ENCODE measurements at places on chromosomes 1 and 21.

- no peaks in the 10 kb centered on the region for H3K27me3 ChIP-seq
- H3K36me3 ChIP-seq = no peaks in the 10 kb centered on the region
- H3K4me1 ChIP-seq = peaks cover 24% of the 10 kb centered on the region
- no peak overlapping the region for H3K27ac ChIP-seq
- no peak for ATAC-seq
These were observed 2.8 kb upstream of the TTC22 start for GRCh38 chr1:54803761-54804470.

GRCh38 chr1:57254022-57254421 lies 169.8 kb downstream of the DAB1 start:
- ATAC-seq = no peak
- no peaks in the 10 kb centered on the region for H3K4me1 ChIP-seq
- no peaks in the 10 kb centered on the region for H3K36me3 ChIP-seq
- no peak overlapping the region for H3K27ac ChIP-seq
- H3K4me3 ChIP-seq = no peak overlapping the region

GRCh38 chr1:244289991-244290785 lies 161.5 kb downstream of the ADSS2 start:
- no peaks in the 10 kb centered on the region for H3K4me1 ChIP-seq
- no peak overlapping the region for H3K4me3 ChIP-seq
- H3K27ac ChIP-seq = no peak overlapping the region

- H3K27ac ChIP-seq = no peak overlapping the region
- no peaks in the 10 kb centered on the region for H3K36me3 ChIP-seq
- ATAC-seq = no peak
- no peak overlapping the region for H3K4me3 ChIP-seq
- no peaks in the 10 kb centered on the region for H3K4me1 ChIP-seq
- peaks cover 16% of the 10 kb centered on the region for H3K27me3 ChIP-seq
These were observed 259.3 kb upstream of the AJAP1 start for GRCh38 chr1:4395158-4395557.

GRCh38 chr1:202278751-202279150 lies 63.0 kb downstream of the UBE2T start:
- no peaks in the 10 kb centered on the region for H3K4me1 ChIP-seq
- H3K4me3 ChIP-seq = no peak overlapping the region
- peaks cover 16% of the 10 kb centered on the region for H3K27me3 ChIP-seq
- H3K27ac ChIP-seq = no peak overlapping the region
- ATAC-seq = no peak

DNA sequence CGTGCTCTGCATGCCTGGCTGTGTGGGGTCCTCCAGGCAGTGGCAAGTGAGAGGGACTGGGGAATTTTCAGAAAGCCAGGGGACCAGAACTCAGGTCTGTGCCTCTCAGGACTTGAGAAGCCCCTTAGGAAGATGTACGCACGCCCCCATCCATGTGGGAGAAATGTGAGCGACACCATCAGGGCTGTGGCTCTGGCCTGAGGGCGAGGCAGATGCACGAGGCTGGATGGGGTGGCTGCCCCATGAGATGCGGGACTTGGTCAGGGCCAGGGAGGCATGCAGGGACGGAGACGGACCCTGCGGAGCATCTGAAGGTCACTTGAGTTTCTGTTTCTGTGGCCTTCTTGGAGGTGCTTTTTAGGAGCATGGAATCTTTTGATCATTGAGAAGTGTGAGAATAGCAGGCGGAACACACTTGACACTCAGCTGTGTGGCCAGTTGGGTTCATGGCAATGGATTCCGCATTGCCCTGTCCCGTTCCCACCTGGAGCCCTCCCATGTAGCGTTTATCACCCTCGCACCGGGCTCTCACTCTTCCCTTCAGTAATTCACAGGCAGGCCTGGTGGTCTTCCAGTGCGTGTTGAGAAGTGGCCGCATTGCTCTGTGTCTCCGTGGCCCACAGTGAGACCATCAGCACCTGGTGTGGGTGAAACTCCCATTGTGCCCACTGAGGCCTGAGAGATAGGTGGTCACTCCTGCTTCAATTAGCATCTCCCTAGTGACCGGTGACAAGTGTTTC lies 30.7 kb upstream of the ACTRT2 start:
- H3K36me3 ChIP-seq = no peaks in the 10 kb centered on the region
- no peak overlapping the region for H3K27ac ChIP-seq
- H3K27me3 ChIP-seq = peaks cover 14% of the 10 kb centered on the region
- H3K4me1 ChIP-seq = no peaks in the 10 kb centered on the region

- no peak for ATAC-seq
- no peaks in the 10 kb centered on the region for H3K36me3 ChIP-seq
- H3K27ac ChIP-seq = no peak overlapping the region
These were observed 99.2 kb downstream of the ERG start for GRCh38 chr21:38399103-38399502.

GRCh38 chr1:236185687-236186086 lies 43.3 kb downstream of the GPR137B start:
- peaks cover 44% of the 10 kb centered on the region for H3K36me3 ChIP-seq
- H3K4me1 ChIP-seq = peaks cover 5% of the 10 kb centered on the region
- no peak for ATAC-seq
- H3K4me3 ChIP-seq = no peak overlapping the region
- H3K27ac ChIP-seq = no peak overlapping the region
- H3K27me3 ChIP-seq = no peaks in the 10 kb centered on the region

GRCh38 chr21:42513151-42513984 lies at the start of gene SLC37A1:
Gene SLC37A1 (plus strand): TSS chr21:42513852. CDS start chr21:42518455, 4,603 bp downstream.
- peak within 1 kb of the TSS; percentile 63 for H3K27ac ChIP-seq
- H3K36me3 ChIP-seq = peaks cover 19% of the 10 kb centered on the region
- no peaks in the 10 kb centered on the region for H3K27me3 ChIP-seq
- H3K4me3 ChIP-seq = peak within 1 kb of the TSS; percentile 92
- peaks cover 48% of the 10 kb centered on the region for H3K4me1 ChIP-seq

GRCh38 chr1:77126307-77126706 lies 92.9 kb downstream of the PIGK start:
- no peaks in the 10 kb centered on the region for H3K4me1 ChIP-seq
- no peaks in the 10 kb centered on the region for H3K27me3 ChIP-seq
- H3K4me3 ChIP-seq = no peak overlapping the region
- H3K36me3 ChIP-seq = peaks cover 10% of the 10 kb centered on the region

- peaks cover 18% of the 10 kb centered on the region for H3K4me1 ChIP-seq
- no peak for ATAC-seq
- no peak overlapping the region for H3K4me3 ChIP-seq
These were observed 19.1 kb upstream of the SRSF10 start for GRCh38 chr1:23999156-23999671.

DNA sequence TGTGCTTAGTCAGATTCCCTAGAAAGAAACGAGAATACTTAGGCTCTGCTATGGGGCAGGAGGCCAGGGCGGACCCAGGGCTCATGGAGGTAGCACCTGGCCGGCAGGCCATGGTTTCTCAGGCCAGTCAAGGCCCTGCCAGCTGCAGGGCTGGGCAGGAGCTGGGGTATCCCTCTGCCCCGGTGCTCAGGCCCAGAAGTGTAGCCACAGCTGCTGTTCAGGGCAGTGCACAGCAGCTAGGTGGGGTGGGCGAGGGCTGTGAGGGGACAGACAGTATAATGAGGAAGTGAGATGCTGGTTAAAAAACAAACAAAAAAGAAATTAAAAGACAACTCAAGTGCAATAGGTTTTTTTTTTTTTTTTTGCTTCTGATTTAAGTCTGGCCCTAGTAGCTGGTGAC lies 34.0 kb upstream of the EDN2 start:
- H3K27ac ChIP-seq = no peak overlapping the region
- H3K4me1 ChIP-seq = peaks cover 29% of the 10 kb centered on the region
- no peak overlapping the region for H3K4me3 ChIP-seq
- H3K27me3 ChIP-seq = no peaks in the 10 kb centered on the region

DNA sequence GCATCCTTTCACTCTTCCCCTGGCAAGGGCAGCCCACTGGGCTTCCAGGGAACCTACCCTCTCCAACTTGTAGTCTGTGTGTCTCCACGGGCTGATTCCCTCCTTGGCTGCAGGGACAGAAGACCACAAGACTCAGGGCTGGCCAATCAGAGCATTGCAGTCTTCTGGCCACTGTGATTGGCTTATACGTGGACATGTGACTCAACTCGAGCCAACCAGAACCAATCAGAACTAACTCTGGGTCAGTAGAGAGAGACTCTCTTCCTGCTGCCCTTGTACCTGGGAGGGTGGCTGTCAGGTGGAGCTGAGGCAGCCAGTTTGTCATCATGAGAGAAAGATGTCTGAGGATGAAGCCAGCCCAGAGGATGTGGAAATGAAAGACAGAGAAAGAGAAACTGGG lies 64.0 kb downstream of the DHRS3 start:
- ATAC-seq = no peak
- no peak overlapping the region for H3K4me3 ChIP-seq
- no peak overlapping the region for H3K27ac ChIP-seq
- no peaks in the 10 kb centered on the region for H3K4me1 ChIP-seq
- H3K36me3 ChIP-seq = no peaks in the 10 kb centered on the region

DNA sequence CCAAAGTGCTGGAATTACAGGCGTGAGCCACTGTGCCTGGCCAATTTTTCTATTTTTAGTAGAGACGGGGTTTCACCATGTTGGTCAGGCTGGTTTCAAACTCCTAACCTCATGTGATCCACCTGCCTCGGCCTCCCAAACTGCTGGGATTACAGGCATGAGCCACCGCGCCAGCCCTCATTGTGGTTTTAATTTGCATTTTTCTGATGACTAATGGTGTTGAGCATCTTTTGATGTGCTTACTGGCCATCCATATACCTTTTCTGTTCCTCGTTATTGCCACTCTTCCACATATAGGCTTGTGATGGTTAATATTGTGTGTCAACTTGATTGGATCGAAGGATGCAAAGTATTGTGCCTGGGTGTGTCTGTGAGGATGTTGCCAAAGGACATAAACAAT lies 17.4 kb upstream of the ENAH start:
- no peak overlapping the region for H3K4me3 ChIP-seq
- H3K27me3 ChIP-seq = peaks cover 9% of the 10 kb centered on the region
- H3K36me3 ChIP-seq = no peaks in the 10 kb centered on the region
- H3K27ac ChIP-seq = no peak overlapping the region

DNA sequence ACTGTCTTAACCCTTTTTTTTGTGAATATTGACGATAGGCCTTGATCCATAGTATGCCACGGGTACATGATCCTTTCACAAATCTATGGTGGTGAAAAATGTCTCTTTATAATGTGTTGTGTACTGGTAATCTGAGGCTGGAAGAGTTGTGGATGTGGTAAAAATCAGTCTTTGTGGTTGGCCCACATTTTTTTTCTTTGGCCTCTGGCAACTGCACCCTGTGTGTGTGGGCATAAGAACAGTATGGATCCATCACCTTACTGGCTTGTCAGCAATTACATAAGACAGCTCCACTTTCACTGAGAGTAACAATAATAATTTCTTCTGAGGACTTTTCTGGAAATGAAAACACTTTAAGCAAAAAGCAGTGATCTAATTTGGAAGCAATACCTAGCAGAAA lies 101.6 kb downstream of the GABPA start:
- no peaks in the 10 kb centered on the region for H3K36me3 ChIP-seq
- no peak for ATAC-seq
- no peak overlapping the region for H3K27ac ChIP-seq
- peaks cover 10% of the 10 kb centered on the region for H3K27me3 ChIP-seq

- H3K27ac ChIP-seq = no peak overlapping the region
- H3K27me3 ChIP-seq = no peaks in the 10 kb centered on the region
- no peak overlapping the region for H3K4me3 ChIP-seq
- ATAC-seq = peak; percentile 56
- H3K36me3 ChIP-seq = peaks cover 36% of the 10 kb centered on the region
- H3K4me1 ChIP-seq = peaks cover 26% of the 10 kb centered on the region
These were observed 122.2 kb downstream of the POU2F1 start for GRCh38 chr1:167342846-167343245.

GRCh38 chr1:53909946-53910345 lies 16.0 kb downstream of the DIO1 start:
- peaks cover 7% of the 10 kb centered on the region for H3K36me3 ChIP-seq
- no peak for ATAC-seq
- H3K4me3 ChIP-seq = no peak overlapping the region
- no peak overlapping the region for H3K27ac ChIP-seq

DNA sequence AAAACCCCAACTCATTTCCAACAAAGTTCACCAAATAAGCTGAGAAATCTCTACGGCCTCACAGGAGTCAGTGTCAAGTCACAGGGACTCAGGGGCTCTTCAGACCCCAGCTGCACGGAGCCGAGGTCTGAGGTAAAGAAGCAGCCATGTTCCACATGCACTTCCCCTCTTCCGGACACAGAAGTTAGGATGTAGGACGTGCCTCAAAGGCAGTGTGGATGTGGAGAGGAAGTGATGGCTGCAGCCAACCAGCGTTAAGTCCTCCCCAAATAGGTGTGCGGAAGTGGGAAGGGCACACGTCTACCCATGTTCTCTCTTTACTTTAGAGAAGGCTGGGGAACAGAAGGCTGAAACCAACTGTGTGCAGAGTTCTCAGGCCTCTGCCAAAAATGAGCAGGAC lies 14.6 kb upstream of the NCF2 start:
- no peaks in the 10 kb centered on the region for H3K27me3 ChIP-seq
- peak overlapping the region; percentile 90 for H3K27ac ChIP-seq
- peaks cover 64% of the 10 kb centered on the region for H3K4me1 ChIP-seq
- H3K36me3 ChIP-seq = no peaks in the 10 kb centered on the region
- no peak overlapping the region for H3K4me3 ChIP-seq

DNA sequence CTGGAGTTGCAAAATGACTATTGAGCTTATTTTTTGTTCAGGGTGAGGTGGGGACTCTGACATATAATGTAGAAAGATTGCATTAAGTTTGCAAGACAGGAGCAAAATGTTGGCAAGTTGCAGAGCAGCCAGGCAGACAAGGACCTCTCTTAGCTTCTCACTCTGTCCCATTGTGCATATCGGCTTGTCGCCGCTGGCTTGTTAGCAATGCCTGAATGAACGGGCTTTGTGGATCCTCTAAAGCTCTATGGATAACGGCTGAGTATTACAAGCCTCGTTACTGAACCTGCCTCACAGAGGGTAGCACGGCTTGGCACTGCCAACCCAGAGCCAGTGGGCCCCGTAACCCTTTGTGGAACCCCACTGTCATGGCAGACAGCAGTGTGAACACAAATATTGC lies 68.4 kb downstream of the TNR start:
- H3K27ac ChIP-seq = peak overlapping the region; percentile 70
- no peak overlapping the region for H3K4me3 ChIP-seq
- no peak for ATAC-seq
- H3K36me3 ChIP-seq = no peaks in the 10 kb centered on the region

GRCh38 chr1:178625695-178626094 lies 99.3 kb upstream of the RALGPS2 start:
- peaks cover 41% of the 10 kb centered on the region for H3K4me1 ChIP-seq
- peaks cover 5% of the 10 kb centered on the region for H3K36me3 ChIP-seq
- ATAC-seq = no peak
- no peaks in the 10 kb centered on the region for H3K27me3 ChIP-seq
- H3K4me3 ChIP-seq = no peak overlapping the region
- H3K27ac ChIP-seq = peak overlapping the region; percentile 29

- no peak for ATAC-seq
- H3K27me3 ChIP-seq = no peaks in the 10 kb centered on the region
- no peaks in the 10 kb centered on the region for H3K4me1 ChIP-seq
- no peak overlapping the region for H3K27ac ChIP-seq
- no peaks in the 10 kb centered on the region for H3K36me3 ChIP-seq
These were observed 31.7 kb downstream of the ADAMTS1 start for GRCh38 chr21:26813426-26813998.

DNA sequence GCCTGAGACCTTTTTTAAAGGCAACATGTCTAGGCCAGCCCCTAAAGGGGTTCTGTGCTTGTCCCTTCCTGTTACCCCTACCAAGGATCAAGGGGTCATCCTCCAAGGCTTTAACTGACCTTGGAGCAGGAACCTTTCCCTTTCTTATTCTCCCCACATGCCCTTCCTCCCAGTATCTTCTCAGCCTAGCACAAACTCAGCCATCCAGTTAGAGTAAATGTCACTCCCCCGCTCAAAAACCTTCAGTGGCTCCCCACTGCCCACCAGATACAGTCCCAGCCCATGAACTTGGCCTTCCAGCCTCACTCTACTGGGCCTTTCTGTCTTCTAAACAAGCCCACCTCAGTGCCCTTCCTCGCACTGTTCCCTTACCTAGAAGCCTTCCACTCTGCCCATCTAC lies 8.8 kb downstream of the C1QB start:
- no peaks in the 10 kb centered on the region for H3K36me3 ChIP-seq
- H3K4me1 ChIP-seq = no peaks in the 10 kb centered on the region
- peaks cover 62% of the 10 kb centered on the region for H3K27me3 ChIP-seq

Measured in stimulated activated memory B cell treated with anti-CD40 and anti-IgM and Interleukin-4, amounts not matched to agents 10 μg/mL and 1 μg/mL and 100 μg/mL, for 72 hours (primary cell).